ENCODE measurements at places on chromosomes 2 and 18.

DNA sequence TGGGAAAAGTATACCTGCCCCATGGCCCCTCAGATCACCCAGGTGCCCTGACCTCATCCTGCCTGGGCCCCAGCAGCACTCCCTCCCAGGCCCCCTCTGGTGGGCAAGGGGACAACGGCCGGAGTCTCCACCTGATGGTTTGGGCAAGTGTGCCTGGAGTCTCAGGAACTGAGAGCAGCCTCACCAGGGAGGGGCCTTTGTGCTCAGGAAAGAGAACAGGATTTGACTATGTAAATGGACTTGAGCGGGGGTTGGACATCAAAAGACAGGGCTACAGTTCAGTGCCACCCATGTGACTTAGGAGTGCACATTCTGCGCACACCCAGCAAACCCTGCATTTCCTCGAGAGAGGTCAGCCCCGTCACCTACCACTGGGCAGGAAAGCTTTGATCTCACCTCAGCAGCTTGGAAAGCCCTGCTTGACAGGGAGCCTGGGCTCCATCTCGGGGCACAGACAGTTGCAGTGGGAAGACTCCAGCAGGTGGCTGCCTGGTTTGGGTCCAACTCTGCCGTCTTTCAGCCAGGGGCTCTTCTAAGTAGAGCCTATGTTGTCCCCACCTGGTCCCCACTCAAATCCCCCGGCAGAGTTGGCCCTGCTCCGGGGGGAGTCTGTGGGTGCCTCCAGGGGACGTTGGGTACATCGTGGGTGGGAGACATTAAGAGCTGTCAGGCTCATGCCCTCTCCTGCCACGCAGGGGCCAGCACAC lies 3.3 kb downstream of the INPP5D start:
- DNase-seq = no peak

DNA sequence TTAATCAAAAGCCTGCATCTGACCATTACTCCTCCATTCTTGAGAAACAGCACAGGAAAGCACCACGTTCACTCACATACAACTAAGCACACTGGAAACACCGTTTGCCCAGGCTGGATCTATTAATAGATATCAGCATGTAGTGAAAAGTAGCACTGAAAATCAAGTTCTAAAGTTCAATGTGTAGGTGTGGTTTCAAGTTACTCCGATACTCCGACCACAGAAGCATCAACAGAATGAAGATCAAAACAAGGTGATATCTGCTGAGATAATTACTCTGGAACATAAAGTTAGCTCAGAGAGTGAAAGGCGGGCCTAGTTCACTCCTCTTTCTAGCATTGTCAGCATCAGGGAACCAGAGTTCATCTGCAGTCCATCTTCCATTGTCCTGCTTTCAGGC lies 1367.4 kb upstream of the ACVR2A start:
- DNase-seq = no peak

DNA sequence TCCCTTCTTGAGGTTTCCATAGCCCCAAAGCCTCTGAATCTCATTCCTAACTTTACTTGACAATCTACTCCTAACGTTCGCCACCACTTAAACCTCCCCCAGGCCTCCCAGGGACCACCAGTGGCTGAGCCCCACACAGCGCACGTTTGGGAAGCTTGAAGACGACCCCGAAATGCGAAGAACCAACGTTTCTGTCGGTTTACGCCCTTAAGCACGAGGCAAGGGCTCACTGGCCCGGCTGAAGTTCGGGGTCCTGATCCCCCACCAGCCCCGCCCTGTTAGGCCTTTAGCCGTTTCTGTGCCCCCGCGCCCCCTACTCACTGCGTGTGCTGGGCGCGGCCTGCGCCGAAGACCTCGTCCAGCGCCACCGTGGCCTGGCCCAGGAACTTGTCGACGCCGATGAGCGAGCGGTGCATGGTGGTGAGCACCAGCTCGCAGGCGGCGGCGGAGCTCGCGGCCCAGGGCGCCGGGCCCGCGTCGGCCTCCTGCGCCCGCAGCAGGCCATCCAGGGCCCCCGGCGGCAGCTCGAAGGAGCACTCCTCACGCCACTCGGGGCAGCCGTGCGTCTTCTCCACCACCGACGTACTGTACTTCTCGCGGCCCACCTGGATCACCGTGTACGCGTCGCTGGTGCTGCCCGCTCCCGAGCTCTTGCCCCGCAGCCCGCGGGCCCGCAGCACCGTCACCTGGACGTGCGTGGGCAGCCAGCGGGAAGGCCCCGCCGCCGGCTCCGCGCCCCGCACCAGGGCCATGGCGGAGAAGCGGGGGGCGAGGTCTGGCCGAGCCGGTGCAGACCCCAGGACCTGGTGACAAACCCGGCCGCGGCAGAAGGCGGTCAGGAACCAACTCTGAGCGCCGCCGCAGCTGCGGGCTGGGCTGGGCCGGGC lies 479 bp downstream of the RAB11FIP5 start:
- DNase-seq = no peak

- DNase-seq = no peak
These were observed 13.9 kb upstream of the SULT1C4 start for GRCh38 chr2:108363908-108364225.

- DNase-seq = no peak
These were observed 537.6 kb downstream of the THSD7B start for GRCh38 chr2:137302957-137303356.

- DNase-seq = no peak
These were observed 905.1 kb downstream of the NRXN1 start for GRCh38 chr2:50126845-50127244.

- no peak for DNase-seq
These were observed 126.4 kb downstream of the CACNB4 start for GRCh38 chr2:151972241-151973012.

DNA sequence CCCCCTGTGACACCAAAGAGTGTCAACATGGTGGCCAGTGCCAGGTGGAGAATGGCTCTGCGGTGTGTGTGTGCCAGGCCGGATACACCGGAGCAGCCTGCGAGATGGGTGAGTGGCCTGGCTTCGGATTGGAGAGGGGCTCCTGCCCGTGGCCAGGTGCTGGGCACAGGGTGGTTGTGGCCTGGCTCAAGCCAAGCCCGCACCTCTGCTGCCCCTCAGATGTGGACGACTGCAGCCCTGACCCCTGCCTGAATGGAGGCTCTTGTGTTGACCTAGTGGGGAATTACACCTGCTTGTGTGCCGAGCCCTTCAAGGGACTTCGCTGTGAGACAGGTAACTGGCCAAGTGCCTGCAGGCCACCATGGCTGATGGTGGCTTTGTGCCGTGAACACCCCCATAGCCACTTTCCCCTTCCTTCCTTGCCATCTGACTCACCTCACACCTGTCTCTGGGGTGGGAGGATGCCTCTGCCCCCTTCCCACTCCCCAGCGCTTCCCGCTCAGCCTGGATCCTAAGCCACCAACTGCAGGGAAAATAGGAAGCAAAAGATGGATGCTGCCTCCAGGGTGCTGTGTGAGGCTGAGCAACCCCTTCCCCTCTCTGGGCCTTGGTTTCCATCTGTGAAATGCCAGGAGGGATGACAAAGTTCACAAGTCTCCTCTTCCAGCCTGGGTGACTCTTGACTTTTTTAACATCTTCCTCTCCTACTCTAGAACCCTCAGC lies 41.8 kb downstream of the SNED1 start:
- DNase-seq = no peak

- no peak for DNase-seq
These were observed 30.9 kb downstream of the RTP5 start for GRCh38 chr2:241900251-241901017.

DNA sequence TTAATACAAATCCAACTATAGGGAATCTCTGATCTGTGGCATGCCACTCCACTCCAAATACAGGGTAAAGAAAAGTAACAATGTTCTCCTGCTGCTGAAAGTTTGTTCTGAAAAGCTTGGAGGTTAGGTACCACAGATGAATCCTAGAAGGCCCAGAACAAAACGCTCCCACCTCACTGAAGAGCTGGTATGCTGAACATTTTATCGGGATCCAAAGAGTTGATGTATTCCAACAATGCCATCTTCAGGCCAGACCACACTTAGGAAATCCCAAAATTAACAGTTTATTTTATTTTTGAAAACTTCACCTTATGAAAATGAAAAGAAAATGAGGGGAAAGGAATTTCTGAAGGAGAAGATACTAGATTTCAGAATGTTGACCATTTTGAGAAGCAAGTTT lies 145.1 kb upstream of the CDH19 start:
- no peak for DNase-seq

All from effector CD8-positive, alpha-beta T cell (primary cell).